ENCODE measurements at places on chromosomes 4 and X.
A peak's percentile ranks its signal among the peaks of the same experiment; 100 is the strongest.

DNA sequence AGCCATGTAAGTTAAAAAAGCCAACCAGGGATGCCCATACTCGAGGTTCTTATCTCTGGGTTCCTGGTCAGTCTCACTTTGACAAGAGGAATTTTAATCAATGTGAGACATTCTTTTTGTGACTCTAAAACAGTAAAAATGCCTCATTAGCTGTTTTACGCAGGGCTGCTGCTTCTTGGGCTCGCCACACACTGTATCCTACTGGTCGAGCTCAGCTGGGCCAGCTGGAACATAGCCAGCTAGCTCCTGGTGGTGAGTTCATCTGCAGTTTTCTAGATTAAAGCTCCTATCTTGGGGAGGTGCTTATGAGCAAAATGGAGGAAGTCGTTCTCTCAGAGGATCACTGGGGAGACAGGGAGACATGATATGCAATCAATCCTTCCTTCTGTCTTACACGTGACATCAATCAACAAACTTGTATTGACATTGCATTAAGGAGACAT lies 55.9 kb upstream of the LEF1 start:
- no peak for DNase-seq

DNA sequence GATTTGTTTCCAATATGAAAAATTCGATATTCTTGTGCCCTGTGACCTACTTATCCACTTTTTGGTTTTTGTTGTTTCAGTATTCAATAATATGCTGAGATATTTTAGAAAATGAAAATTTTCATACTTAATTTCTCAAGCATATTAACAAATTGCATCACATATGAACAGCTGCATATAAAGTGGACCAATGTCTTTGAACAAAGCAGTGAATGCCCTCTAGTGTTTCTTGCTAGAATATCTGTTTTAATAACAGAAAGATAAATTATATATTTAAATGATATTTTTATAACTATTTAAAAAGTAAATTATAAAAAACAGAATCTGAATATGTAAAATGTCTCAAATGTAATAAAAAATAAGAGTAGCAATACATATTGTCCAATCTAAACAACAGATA lies 31.7 kb upstream of the INTU start:
- no peak for DNase-seq

DNA sequence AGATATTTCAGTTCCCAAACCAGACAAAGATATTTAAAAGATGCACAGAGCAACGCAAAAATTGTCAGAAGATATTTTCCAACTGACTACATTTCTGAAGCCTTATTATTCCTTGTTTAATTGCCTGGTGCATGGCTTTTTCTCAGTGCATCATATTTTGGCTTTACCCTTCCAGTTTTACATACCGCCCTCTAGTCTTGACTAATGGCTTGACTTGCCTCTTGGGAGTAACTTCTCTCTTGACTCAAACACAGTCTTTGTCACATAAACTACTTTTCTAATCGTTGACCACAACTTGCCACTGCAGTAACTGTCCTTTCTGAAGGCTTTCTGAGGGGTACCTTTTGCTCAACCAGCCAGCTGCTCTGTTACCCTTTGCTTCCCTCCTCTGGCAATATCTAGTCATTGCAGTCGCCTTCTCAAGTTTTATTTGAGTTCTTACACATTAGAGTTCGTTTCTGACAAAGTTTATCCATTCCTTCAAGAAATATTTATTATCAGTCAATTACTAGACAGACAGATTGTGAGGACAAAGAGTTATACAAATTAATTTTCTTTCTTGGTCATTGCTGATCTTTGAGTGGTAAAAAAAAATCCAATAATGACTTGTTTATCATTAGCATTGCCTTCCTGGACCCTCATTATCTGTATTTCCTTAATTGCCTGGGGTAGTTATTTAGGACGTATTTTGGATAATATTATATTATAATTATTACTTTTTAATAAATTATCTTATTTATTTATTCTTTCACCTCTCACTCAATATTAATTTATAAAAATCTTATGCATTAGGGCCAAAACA lies 506.9 kb upstream of the PCDH10 start:
- DNase-seq, result peak; percentile 23

DNA sequence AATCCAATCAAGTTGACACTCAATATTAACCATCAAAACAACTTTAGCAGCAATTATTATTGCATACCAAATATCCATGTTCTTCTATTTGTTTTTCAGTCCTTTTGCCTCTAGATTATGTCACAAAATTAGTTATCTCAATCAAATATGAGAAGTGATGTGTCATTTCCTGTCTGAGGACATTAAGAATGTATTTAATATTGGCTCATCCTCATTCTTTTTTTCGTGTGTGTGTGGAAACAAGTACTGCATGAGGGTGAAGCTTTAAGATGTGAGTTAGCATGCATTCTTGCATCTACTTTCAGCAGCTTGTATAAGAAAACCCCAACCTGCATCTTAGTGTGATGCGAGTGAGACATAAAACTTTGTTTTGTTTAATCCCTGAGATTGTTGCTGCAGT lies 301.4 kb downstream of the GRIA2 start:
- DNase-seq, result no peak

- DNase-seq, result no peak
These were observed 51.1 kb downstream of the UGT2B7 start for GRCh38 chr4:69147334-69147733.

DNA sequence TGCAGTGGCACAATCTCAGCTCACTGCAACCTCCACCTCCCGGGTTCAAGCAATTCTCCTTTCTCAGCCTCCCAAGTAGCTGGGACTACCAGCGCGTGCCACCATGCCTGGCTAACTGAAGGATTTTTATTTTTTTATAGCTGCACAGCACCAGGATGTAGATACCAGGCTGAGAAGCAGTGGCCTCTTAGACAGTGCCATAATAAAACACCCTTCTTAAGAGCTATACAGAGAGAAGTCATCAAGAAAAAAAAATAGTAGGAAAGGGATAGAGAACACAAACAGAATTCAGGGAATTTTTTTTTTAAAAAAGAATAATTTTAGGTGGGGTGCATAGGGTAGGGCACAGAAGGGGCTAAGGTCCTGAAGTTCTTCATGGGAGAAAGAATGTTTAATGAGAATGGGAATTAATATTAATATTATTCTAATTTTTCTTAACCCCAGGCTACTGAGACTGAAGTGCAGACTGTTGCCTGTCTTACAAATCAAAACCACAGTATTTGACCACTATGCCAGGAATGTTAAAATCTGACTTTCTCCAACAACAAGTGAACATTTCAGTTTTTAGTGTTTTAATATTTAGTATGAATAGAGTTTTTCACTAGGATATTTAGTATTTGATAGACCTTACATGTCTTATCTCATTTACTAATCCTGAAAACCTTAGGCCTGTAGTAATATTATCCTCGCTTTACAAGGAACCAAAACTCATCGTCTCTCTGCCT lies 146.7 kb downstream of the KCNIP4 start:
- DNase-seq, result no peak

- no peak for DNase-seq
These were observed 27.8 kb upstream of the LIMCH1 start for GRCh38 chr4:41510179-41510578.

- no peak for DNase-seq
These were observed 56.4 kb downstream of the ABCG2 start for GRCh38 chr4:88102026-88102425.

DNA sequence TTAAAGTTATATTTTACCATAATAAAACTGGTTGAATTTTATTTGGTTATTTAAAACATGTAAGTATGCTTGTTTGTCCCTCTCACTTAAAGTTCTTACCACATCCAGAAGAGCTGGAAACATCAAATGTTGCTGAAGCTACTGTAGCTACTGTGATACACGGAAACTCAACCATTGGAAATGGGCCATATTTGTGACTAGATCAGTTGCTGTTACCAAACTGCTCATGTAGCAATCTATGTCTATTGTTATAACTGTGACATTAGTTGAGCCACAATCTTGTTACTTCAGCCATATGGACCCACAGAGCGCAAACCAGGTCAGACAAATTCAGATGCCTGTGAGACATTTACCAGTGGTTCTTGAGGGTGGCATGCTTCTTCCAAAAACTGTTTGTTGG lies 41.6 kb downstream of the NDNF start:
- DNase-seq, result no peak

DNA sequence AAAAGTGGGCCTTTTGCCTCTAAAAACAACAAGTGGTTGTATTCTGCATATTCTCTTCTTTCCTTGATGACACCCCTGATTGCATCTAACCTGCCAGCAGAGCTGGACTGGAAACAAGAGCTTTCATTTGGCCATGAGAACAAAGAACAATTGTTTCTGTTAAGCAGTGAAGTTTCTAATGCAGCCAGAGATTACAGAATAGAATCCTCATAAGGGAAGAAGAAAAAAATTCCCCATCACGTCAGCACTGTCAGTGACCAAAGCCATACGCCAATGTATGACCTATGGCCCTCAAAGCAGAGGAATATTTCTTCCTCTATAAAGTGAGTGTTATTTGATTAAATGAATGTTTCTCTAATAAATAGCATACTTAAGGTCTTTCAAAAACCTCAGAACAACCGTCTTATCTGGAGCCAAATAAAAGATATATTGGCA lies 529.1 kb upstream of the INTU start:
- no peak for DNase-seq

- DNase-seq, result peak; percentile 20
These were observed 48.5 kb downstream of the SLC9A7 start for GRCh38 chrX:46710425-46710824.

- DNase-seq, result no peak
These were observed 68.2 kb upstream of the MAML3 start for GRCh38 chr4:140222171-140222570.

DNA sequence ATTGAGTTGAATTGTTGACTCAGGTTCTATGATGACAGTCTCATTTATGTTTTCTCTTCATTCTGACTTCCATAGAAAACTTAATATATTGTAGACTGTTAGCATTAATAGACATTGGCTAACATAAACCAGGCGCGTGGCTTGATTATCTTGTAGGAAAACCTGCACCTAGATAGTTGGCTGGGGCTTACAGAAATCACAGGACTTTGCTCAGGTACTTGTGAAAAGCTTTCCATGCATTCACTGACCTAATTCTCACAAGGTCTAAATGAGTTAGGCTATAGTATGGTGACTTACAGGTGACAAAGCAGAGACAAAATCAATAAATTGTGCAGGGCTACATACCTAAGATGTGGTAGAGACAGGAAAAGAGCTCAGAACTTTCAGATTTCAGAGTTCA lies 212.8 kb downstream of the GPAT3 start:
- no peak for DNase-seq

DNA sequence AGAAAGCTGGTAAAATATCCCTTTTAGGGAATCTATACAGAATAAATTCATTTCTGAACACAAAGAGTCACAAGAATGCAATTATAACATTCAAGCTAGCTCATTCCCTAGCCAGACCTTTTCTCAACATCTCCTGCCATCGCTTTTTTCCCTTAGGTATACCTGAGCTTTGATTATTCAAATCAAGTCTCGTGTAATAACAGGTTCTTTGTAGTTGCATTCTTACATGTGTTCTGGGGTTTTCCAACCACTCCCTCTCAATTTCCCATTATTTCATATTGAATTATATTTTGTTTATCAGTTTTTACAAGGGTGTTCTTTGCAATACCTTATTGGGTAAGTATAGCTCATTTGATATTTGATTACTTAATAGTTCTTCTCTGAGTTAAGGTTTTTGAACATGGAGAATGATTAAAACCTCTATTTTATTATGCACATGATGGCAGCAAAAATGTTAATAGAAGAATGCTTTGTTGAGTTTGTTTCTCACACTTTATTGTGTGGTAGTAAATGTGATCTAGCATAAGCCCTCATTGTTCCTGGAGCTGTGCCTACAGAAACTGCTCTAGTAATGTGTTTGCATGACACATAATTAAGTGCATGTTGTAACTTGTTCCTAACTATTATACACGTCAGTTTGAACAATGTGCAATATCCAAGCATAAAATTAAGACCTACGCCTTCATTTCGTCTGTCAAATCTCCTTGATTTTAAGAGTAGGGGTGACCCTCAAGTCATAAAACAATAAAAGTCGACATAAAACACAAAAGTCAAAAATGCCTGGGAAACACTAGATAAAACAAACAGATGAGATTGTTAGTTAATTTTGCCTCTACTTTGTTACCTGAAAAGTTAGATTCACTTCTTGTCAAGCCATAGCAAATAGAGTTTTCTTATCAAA lies 124.0 kb upstream of the POF1B start:
- no peak for DNase-seq

DNA sequence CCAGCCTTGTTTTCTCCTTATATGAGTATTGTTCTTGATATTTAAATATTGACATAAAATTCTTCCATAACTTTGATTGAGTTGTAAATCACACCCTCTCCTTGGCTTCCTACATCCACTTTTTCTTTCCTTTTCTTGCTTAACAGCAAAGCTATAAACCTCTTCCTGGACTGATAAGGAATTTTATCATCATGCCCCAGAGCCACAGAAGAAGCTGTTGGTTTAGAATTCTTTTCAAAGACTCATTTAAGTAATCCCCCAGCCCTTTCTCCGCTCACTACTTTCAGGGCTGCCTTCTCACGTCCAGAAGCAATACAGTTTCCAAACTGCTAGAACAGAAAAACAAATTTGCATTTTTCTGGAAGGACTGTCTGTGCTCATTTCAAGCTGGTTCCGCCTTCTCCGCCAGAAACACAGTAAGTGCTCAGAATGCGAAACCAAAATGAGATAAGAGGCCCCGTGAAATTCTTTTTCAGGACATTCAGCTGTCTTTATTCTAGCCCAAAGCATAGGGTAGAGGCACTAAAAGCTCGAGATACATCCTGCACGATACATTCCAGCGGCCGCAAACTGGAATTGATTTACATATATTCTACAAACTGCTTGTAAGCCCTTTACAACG lies 849 bp downstream of the MID1 start:
- DNase-seq, result no peak

- peak; percentile 37 for DNase-seq
These were observed 2.2 kb upstream of the SFRP2 start for GRCh38 chr4:153790962-153791551.

DNA sequence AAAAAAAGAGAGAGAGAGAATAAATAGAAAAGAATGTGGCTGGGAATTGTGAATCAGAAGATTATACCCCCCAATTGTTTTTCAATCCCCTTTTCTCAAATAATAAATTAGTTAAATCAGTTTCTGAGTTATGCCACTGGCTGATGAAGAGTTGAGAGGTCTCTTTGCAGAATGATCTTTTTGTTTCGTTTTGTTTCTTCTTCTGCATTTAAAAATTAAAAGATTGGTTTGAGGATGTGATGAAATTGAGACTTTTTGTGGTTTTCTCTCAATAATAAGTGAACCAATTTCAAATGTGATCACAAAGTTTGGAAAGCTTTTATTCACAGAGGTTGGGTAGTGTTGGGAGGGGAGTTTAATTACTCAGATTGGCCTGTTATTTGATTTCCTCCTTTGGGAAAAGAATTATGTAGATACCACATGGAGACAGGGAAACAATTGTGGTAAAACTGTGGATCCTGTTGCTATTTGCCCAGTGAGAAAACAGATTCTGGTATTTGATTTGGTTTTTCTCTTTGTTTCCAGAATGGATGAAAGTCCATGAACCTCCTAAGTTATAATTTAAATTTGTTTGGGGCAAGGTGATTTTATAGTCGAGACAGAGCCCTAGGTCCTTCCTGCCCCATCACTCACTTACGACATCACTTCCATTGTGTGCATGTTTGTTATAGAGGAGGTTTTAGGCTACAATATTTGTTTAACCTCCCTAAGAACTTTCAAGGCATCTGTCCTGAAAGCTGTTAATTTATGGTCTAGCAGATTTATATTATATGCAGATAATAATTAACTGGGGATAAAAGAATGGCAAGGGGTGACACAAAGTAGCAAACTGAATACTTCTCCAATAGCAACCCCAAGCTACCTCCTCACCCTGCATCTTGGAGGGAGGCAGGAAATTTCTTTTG lies 92.0 kb upstream of the BMPR1B start:
- DNase-seq, result peak; percentile 26

All from Calu3 (cell line).